Inflammatory macrophage (primary cell): ENCODE measurements at places on chromosomes 3 and 15.
A peak's percentile ranks its signal among the peaks of the same experiment; 100 is the strongest.

GRCh38 chr3:45227946-45228345 lies 1.9 kb upstream of the TMEM158 start:
- DNase-seq: no peak

DNA sequence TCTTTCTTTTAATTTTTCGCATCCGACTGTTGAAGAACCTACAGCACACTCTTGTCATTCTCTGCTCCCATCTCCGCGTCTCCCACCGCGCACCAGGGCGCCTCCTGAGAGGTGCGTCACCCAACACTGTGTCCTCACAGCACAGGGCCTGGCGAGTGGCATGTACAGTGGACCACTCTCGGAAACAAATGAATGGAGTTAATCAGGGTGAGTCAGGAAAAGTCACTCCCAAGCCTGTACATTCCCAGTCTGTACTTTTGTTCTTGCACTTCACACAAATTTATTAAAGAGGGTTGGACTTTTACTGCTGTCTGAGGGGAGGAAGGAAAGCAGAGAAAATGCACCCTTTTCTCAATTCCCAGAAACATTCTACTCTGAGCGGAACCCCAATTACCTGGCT lies 625 bp downstream of the COL6A6 start:
- no peak for DNase-seq

- DNase-seq: no peak
Observed at GRCh38 chr15:34434627-34435305, 2.8 kb downstream of the GOLGA8A start.

DNA sequence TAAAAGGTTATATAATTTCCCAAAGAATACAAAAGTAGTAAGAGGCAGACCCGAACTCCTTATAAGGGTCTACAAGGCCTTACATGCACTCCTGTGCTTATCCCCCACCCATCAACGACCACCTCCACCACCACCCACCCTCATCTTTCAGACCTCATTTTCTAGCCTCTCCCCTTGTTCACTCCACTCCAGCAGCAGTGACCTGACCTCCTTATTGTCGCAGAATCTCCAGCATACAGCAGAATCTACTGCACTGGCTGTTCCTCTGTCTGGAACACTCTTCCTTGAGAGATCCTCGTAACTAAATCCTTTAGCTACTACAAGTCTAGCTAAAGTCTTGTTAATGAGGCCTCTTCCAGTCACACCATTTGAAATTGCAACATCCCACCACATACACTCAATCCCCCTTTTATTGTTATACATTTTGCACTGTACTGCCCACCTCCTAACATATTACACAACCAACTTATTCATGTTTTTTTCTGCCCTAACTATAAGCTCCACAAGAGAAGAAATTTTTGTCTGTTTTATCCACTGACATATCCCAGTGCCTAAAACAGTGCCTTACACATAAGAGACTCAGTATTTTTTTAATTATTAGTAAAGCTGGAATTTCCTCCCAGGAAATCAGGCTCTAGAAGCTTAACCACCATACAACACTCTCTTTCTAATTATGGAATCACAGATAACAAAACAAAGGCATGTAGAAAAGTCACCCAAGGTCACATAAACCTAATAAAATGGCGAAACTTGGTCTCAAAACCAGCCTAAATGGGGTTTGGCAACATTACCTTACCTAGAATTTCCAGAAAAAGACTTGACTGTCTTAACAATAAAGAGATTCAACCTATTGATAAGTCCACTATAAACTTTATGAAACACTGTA lies 40.2 kb downstream of the ZNF148 start:
- no peak for DNase-seq

- DNase-seq: no peak
Observed at GRCh38 chr3:67561266-67561665, 93.1 kb downstream of the SUCLG2 start.

GRCh38 chr3:129603561-129603942 lies 2.9 kb downstream of the PLXND1 start:
- DNase-seq: peak; percentile 68

DNA sequence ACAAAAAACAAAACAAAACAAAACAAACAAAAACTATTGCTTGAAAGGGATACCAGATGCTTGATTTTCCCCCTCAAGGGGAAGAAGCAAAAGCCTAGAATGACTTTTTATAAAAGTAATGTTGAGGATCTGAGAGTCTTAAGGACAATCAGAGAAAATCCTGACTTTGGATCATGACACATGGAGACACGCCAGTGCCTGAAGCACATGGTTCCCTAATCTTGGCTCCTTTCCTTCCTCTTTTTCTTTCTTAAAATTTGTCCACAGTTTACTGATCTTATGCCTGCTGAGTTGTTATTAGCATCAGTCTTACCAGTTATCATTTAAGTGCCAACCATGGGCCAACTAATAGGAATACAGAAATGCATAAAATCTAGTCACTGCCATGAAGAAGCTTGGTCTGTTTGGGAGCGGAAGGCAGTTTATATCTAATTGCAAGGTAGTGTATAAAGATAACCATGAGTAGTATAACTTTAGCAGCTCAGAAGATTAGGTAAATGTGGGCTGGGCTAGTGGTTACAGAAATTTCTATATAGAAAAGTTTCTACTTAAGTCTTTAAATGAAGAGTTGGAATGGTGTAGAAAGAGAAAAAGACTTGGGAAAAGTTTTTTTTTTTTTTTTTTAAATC lies 6.9 kb downstream of the GLCE start:
- peak; percentile 59 for DNase-seq

DNA sequence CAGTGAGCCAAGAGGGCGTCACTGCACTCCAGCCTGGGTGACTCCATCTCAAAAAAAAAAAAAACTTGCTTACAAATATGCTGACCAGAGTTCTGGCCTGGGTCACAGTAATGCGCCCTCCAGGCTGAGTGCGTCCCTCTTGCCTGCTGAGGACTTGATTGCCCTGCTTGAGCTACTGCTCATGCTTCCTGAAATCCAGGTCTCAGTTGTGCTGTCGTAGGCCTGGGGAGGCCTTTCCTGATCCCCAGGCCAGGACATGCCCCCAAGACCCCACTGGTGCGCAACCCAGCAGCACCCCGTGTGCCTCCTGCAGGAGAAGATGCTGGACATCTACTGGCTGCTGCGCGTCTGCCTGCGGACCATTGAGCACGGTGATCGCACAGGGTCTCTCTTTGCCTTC lies 7.3 kb downstream of the AMIGO3 start:
- DNase-seq: no peak

GRCh38 chr3:184218814-184219213 lies 10.6 kb upstream of the VWA5B2 start:
- no peak for DNase-seq

- no peak for DNase-seq
Observed at GRCh38 chr3:10806006-10806405, 10.0 kb upstream of the SLC6A11 start.

GRCh38 chr3:175335229-175335628 lies 476.1 kb downstream of the NAALADL2 start:
- no peak for DNase-seq

DNA sequence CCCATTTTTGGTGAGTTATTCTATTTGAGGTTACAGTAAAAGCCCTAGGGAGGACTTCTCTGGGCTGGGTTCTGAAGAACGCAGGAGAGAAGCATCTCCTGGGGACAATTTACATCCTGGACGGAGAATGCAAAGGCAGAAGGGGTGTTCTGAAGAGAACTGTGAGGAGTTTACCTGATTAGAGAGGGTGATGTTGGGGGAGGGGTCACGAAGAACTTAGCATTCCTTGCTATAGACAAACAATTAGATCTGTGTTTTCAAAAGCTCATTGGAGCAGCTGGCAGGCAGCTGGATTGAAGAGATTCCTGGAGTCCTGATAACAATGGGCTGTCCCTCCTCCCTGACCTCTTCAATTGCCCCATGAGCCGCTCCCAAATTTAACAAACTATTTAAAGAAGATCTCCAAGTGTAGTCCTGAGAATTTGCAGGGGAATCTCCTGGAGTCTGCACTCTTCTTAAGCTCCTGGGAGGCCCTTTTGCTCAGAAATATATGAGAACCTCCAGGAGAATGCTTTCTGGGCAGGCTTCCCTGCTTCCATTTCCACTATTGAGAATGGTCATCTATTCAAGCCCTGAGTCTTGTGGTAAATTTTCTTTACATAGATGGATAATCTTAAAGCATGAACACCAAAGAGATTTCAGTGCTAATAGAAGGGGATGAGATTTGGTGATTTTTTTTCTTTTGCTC lies 55.3 kb downstream of the ARHGAP31 start:
- DNase-seq: no peak

DNA sequence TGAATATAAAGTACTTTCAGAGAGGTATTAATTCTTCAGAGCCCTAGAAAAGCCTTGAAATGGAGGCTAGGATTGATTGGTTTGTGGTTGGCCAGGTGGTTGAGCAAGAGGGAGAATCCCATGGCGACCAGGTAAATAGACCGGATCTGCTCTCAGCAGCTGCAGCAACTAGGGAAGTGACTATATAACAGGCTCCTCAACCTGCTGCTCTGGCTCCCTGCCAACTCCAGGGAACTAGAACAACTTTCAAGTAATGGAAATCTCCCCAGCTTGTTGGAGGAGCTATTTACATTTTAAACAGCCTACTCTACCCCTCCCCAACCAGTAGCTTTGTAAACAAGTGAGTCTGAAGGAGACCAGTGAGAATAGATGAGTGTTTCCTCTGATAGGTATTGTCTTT lies 121.8 kb upstream of the CADM2 start:
- no peak for DNase-seq

- DNase-seq: no peak
Observed at GRCh38 chr3:151372063-151372820, 12.3 kb downstream of the P2RY12 start.

DNA sequence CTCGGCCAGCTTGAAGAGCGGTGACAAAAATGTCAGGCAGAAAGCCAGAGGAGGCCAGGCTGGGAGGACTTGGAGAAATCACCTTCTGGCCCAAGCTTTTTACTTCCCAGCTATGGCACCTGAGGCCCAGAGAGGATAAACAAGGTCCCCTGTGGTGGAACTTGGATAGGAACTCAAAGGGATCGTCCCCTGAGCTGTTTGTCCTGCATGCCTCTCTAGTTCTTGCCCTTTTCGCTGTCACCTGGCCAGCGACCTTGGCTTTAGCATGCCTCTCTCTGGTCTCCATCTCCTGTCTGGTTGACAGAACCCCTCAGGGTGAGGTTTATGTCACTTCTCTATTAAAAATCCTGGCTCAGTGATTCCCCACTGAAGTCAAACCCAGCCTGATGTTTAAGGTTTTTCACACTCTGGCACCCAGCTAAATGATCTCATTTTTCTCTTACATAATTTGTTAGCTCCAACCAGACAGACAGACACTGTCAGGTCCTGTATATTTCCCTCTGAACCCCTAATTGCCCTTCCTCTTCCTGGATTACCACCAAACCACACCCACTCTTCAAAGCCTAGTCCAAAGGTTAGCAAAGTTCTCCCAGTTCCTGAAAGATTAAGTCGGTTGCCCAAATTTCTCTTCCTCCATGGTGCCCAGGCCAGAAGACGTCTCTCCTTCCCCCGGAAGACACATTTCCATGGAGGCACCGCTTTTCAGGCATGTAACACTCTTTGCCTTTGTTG lies 169.1 kb downstream of the FAM43A start:
- DNase-seq: peak; percentile 89

DNA sequence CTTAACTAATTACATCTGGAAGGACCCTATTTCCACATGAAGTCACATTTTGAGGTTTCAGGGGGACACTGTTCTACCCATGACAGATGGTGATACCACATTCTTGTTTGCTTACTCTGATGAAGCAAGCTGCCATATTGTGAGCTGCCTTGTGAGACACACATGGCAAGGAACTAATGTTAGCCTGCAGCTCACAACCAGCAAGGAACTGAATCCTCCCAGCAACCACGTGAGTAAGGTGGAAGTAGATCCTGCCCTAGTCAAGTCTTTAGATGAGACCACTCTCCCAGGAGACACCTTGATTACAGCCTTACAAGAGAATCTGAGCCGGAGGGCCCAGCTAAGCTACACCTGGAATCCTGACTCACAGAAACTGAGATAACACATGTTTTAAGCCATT lies 160.1 kb downstream of the PDE8A start:
- DNase-seq: peak; percentile 2
